C1 segment of cervical spinal cord (tissue), 14 donors: ENCODE measurements at places on chromosomes 7 and 10.

- DNase-seq = no peak
Measured at GRCh38 chr7:30521532-30521931, 16.9 kb upstream of the GGCT start.

DNA sequence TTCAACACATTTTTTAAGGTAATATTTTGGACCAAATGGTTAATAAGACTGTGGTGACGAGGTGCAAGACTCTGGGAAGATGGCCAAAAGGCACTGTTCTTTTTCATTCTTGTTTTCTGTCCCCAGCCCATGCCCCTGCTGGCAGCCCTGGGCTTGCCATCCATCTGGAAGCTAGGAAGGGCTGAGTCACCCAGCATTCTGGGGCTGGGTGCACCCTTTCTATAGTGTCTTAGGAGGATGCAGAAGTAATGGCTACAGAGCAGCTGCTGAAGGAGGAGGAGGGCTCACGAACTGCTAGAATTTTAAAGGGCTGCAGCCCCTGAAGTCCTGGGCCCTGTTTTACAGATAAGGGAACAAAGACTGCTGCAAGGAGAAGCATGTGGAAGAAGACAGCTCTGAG, 42.8 kb upstream of the ZNF32 start:
- DNase-seq = no peak

DNA sequence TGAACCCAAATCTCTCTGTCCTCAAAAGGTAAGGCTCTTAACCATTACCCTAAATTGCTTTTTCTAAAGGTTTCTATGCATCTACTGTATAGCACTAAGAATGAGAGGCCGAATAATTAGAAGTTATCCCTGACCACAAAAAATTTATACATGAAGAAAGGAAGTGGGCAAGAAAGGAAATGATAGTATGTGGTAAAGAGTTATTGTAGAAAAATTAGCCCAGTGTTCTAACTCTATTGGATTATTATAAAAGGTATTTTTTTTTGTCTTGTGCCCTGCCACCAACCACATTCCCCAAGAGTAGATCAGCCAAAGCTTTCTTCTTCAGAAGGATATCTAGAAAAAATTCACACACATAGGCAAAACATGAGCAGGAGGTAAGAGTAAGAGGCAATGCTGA, 45.4 kb downstream of the DKK1 start:
- DNase-seq = no peak

DNA sequence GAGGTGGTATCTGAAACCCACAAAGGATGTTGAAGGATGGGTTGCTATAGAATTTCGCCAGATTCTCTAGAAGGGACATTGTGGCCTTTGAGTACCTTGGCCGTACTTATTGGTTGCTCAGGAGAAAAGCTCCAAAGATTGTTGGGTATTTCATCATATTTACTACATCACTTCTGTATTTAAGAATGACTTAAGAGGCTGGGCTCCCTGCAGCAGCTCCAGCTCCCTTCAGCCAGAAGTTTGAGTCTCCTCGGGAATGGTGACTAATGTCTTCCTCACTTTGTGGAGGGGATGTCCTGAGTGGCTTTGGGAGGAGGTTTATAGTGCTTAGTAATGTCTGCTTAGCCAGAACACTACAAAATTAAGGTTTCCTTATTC, 18.1 kb downstream of the MINDY4 start:
- no peak for DNase-seq

DNA sequence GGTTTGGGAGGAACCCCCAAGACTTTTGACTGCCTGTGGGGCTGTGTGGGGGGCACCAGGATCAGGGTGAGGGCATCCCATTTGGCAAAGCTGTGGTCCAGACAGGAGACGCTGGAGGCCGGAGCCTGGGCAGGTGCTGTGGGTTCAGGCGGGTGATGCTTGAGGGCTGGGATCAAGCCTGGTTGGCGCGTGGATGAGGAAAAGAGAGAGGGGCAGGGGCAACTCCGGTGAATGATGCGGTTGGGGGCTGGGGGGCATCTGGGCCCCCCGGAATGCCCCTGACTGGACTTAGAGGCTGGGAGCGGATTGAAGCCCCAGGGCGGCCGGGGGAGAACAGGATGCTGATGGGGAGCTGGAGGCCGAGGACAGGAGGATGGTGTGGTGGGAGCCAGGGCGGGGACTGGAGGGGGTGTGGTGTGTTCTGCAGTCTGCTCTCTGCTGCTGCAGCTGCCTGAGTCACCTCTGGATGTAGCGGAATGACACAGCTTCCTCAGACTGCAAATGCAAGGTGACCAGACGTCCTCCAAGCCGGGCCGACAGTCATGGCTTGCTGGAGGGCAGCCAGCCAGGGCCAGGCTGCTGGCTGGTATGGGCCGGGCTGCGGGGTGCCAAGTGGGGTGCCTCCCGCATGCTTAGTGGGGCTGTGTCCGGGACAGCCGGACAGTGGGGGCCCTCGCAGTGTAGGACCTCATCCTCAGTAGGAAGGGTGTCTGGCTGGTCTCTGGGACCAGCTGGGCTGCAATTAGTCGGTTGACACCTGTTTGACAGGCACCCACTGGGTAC, 3.2 kb downstream of the MAFK start:
- no peak for DNase-seq

DNA sequence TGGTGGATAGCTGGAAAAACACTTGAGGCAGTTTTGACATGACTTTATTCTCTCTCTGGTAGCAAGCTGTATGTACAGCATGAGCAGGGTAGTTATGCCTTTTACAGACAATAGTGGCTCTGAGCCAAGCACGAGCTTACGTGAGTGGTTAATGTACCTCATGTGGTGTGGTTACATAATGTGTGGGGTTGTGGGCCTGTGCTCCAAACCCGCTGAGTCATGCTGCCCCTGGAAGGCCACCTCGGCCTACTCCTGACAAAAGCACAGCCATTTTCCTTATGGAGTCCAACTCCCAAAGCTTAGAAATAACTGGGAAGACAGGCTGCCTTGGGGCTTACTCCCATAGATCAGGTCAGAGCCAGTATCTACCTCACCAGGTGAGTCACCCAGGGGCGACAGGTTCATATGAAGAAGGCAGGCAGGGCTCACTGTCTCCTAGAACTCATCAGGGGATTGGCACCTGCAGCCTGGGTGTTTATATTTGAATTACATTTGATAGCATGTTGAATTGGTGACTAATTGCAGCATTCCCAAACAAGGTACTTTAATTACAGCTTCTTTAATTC, 404.5 kb downstream of the ADRA2A start:
- no peak for DNase-seq

DNA sequence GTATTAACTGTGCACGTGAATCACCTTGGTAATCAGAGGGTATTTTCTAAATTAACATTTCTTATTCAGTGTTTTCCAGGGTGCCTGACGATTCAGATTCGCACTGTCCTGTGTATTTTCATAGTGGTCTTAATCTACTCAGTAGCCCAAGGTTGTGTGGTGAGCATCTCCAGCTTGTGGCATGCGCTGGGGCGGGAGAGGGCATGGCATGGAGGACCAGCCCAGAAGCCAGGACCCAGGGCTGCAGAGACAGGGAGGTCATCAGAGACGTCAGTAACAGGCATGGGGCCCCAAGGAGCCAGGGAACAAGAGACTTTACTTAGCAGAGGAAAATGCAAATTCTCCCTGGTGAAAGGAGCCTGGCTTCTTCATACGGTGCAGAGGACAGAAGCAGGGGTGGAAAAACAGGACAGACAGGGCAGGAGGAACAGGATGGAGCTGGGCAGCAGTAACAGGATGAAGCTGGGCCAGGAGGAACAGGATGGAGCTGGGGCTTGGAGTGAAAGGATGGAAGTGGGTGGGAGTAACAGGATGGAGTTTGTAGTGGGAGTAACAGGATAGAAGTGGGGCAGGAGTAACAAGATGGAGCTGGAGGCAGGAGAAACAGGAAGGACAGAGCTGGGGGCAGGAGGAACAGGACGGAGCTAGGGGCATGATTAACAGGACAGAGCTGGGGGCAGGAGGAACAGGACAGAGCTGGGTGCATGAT, 110.9 kb downstream of the ADCY1 start:
- no peak for DNase-seq

DNA sequence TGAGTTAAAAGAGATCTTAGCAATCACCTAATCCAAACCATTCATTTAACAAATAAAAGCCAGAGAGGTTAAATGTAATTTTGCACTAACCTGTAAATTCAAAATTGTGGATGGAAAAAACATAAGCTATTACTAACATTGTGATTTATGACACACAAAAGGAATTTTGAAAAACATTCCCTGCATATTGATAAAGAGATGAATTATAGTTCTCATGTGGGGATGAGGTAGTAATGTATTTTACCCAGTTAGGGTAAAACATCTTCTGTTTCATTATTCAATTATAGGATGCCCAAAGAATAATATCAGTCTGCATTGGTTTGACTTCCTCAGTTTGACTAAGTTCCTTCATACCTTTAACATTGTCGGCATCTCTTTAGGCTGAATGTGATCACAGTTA, 561.3 kb downstream of the PHTF2 start:
- no peak for DNase-seq

DNA sequence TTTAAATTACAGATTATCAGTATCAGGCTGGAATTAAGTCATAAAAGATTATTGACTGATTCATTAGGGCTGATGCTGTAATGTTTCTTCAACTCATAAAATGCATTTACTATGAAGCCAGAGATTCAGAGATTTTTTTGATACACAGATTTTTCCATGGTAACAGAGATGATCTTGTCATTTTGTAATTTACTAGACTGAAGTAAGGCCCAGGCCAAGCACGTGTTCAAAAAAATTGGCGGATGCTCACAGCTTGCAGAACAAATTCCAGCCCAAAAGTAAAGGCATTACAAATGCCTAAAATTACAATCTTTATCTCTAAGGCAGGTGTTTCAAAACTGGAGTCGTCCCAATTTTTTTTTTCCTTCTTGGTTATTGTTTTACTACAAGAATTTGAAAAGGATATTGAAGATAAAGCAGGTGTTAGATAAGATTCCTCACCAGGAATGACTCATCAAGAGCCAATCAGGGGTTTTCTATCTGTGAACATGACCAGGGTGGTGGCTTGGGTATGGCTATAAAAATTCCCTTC, 78.4 kb upstream of the MEOX2 start:
- no peak for DNase-seq

DNA sequence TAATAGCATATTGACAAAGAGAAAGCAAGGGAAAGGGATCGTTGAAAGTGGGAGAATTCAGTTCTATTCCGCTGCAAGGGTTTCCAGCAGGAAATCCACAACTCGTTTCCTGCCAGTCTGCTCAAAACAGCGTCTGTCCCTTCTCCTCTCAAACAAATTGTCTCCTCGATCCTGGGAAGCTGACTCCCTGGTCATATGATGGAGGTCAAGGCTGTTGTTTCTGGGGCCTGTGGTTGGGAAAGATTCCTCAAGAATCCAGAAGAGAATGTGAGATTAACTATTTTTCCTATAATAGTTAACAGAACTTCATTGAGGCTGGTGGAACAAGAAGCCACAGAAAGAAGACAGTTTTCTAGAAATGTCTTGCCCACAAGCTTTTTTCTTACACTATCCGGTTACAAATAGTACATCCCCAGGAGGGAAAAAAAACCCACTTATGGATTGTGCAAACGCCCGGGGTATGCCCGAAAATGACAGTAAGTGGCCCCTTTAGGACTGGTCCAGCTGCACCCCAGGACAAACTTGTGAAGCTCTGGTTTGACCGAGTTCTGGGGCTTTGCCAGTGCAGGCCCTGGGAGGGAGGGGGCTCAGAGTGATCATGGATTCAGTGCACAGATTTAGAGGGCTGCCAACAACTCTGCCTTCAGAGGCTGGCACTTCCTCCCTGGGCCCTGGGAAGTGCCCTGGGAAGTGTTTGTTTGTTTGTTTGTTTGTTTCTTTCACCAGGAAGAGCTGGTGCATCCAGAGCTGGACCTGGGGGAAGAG, 49.4 kb upstream of the CTBP2 start:
- no peak for DNase-seq

GRCh38 chr7:1228545-1229201, 4.0 kb upstream of the UNCX start:
- DNase-seq = no peak

GRCh38 chr10:53140506-53140905, 367.9 kb upstream of the MBL2 start:
- DNase-seq = no peak

DNA sequence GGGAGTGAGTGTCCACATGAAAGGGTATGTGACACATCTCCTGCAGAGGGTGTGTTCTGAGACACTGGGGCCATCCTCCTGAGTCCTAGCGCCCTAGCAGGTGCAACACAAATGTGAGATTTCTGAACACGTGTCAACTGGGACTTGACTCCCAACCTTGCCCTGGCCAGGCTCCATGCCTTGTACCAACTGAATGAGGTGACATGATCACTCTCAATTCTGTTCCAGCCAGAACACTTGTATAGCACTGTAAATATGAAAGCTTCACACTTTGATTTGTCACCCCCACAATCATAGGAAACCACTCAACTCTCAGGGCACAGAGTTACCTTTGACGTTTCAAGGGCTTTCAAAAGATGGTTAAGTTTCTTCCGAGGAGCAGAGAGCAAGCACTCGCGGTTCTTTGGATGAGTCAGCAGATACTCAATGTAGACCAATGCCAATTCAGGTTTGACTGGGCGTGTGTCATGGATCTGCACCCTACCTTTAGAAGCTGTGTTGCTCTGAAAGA, 48.6 kb downstream of the NCAPG2 start:
- no peak for DNase-seq

GRCh38 chr7:140458201-140458600, 21.1 kb downstream of the MKRN1 start:
- DNase-seq = no peak
